ENCODE measurements at places on chromosomes 6 and 20. TPM values are rescaled to one million over a fixed set of nuclear protein-coding genes. Genes with fewer than 3 reads are reported as not detected.

Gene PDE10A
- 10.4 TPM for total RNA-seq

Gene CARMIL1
- total RNA-seq: 3.8 TPM

Gene MDFI
- total RNA-seq: 42.7 TPM

Gene ACSS1
- total RNA-seq: 14.0 TPM

Gene DLL1
- total RNA-seq: 1.7 TPM

Gene GPX5
- total RNA-seq: not detected

Gene BLOC1S5
- 23.7 TPM for total RNA-seq

Gene AVP
- not detected for total RNA-seq

Gene HEY2
- 15.3 TPM for total RNA-seq

Gene AARS2
- 17.9 TPM for total RNA-seq

Gene OVOL2
- total RNA-seq: not detected

Gene NR2E1
- not detected for total RNA-seq

Gene JAG1
- total RNA-seq: 98.8 TPM

Gene FAM209B
- total RNA-seq: not detected

Gene NHLRC1
- 2.6 TPM for total RNA-seq

Gene RAET1E
- total RNA-seq: 0.46 TPM

Gene PAK1IP1
- 29.6 TPM for total RNA-seq

Gene HAO1
- not detected for total RNA-seq

Gene SLC17A9
- total RNA-seq: 19.2 TPM

Gene KCNK5
- not detected for total RNA-seq

Gene PACSIN1
- not detected for total RNA-seq

Gene NFYA
- total RNA-seq: 11.2 TPM

Gene AK9
- total RNA-seq: 3.2 TPM

Gene GFOD1
- 34.4 TPM for total RNA-seq

Gene CDSN
- total RNA-seq: not detected

Gene PLG
- total RNA-seq: not detected

Gene FAM210B
- total RNA-seq: 43.2 TPM

Gene COL11A2
- total RNA-seq: 0.15 TPM

Gene RNF39
- not detected for total RNA-seq

Gene TSPO2
- not detected for total RNA-seq

Gene CD83
- 1.2 TPM for total RNA-seq

Gene RHAG
- not detected for total RNA-seq

Gene LIN28B
- total RNA-seq: under 0.01 TPM

Gene ZNF311
- 0.30 TPM for total RNA-seq

Gene MAS1
- total RNA-seq: not detected

Gene CTCFL
- not detected for total RNA-seq

Gene CLDN20
- not detected for total RNA-seq

Gene MSH5
- total RNA-seq: 7.1 TPM

Data from epithelial cell of umbilical artery (primary cell).